ENCODE measurements at places on chromosomes 16 and 17. TPM values are rescaled to one million over a fixed set of nuclear protein-coding genes. Genes with fewer than 3 reads are reported as not detected.

DNA sequence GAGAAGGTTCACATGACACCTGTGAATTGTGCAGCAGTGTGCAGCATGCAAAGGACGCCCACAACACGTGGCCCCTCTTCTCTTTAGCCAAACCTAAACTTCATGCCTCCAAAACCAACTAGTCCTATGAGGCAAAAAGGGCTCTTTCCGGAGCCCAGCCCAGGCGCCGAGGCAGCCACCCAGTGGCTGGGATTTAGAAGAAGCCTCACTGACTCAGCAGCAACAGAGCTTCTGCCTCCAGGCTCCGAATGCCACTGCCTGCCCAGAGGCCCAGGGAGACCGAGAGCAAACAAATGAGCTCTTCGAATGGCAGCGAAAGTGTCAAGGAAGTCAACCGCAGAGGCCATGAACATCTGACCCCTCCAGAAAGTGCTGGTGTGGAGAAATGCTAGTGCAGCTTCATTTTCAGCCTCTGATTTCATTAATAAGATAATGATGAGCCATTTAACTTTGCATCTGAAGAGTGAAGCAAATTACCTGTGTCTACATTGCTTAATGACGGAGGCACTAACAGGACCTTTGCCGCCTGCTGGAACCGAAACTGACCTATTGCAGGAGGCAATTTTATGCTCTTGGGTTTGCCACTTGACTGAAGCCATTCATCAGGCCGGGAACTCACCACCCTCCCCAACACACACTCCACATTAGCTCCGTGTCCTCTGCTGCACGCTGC lies 157.7 kb upstream of the RPL38 start:
- DNase-seq = no peak

GRCh38 chr16:15847611-15848175 lies 9.1 kb downstream of the MYH11 start:
- no peak for DNase-seq

- DNase-seq = no peak
These were observed 365.7 kb upstream of the MAF start for GRCh38 chr16:79966226-79966625.

DNA sequence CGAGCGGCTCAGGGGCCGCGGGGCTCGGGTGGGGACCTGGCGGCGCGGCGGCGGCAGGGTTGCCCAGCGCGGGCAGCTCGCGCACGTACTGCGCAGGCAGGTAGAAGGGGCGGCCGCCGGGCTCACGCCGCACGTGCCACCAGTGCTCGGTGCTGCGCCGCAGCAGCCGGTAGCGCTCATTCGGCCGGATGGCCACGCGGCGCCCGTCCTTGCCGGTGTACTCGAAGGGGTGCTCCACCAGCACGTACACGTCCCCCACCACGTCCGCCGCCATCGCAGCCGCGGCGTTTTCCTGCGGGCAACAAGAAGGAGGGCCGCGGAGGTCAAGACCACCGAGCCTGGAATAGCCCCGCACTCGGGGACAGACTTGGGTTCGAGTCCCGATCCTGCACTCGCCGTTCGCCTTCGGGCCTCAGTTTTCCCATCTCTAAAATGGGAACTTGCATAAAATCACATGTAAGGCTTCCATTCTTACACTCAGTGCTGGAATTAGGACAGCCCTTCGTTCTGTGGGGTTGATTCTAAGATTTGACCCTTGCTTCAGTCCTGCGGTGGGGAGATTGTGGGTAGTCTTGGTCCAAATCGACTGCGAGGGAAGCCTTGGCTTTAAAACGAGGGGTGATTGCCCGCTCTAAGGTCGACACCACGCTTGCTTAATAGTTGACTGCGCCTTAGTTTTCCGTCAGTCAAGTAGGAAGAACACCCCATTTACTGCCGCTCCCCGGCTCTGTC lies 2.5 kb downstream of the ARHGAP27 start:
- DNase-seq = no peak

EVPLL gene
- total RNA-seq = not detected

- no peak for DNase-seq
These were observed 276.7 kb downstream of the PARN start for GRCh38 chr16:14353340-14353739.

TLCD2 gene
- 1.7 TPM for total RNA-seq

DNA sequence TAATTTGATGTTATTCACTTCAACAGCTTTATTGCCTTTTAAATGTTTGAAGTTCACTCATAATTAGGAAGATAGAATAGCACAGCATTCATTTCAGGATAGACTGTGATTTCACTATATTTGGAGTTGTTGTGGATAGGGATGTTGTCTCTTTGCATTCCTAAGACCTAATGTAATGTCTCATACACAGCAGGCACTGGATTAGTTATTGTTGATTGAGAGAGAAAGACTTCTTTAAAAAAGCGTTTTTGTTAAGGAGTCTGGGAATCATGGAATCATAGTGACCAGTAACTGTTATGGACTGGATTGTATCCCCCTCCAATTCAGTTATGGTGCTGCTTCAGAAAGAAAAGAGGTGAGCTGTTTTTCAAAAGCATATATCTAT lies 122.0 kb downstream of the USP22 start:
- DNase-seq = peak; percentile 64

DNA sequence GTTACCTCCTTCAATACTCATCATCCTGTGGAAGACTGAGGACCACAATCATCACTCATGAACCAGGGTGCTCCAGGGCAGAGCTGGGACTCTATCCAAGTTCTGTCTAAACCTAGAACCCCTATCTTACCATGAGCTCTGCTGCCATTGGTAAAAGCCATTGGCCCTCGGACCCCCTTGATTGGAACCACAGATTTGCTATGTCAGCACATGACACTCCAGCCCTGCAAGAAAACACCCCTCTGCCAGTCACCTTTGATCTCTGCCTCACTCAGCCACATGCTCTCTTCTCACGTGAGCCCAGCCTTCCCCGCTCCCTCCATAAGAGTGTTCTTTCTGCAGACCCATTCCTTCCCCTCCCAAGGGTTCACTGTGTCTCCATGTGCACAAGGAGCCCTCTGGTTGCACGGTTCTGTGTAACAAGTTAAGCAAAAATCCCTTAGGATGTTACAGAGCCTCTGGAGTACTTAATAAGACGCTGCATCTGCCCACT lies 468.8 kb upstream of the DYNLRB2 start:
- no peak for DNase-seq

DNA sequence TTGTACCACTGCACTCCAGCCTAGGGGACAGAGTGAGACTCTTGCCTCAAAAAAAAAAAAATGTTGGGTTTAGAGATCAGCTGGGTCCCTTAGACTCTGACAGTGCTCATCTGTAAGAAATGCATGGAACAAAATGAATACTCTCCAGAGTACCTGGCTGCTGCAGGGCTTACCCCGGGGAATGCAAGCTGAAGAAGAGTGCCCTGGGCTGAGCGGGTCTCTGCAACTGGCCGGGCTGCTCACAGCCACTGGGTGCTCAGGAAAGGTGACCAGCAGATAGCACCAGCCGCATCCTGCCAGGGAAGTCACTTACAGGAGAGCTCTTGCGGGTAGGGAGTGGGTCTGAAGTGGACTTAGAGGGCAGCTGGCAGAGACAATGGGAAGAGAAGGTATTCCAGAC lies 82.1 kb downstream of the GAS7 start:
- DNase-seq = no peak

DNA sequence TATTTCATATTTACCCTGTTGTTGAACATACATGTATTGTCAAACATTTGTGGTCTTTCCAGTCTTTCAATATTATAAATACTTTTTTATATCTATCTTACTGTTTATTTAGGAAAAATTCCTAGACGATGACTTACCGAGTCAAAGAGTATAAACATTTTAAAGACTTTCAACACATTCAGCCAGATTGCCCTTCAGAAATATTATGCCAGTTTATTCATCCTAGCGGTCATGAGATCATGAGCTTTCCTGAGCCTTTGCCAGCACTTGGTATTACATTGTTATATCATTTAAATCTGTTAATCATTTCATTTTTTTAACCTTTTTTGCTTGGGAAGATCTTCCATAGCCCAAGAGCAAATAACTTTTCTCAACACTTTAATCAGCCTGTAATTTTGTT lies 197.4 kb downstream of the SPECC1 start:
- DNase-seq = peak; percentile 47

- peak; percentile 59 for DNase-seq
These were observed 2.8 kb downstream of the HAGH start for GRCh38 chr16:1823821-1824220.

PABPN1L gene
- not detected for total RNA-seq

DNA sequence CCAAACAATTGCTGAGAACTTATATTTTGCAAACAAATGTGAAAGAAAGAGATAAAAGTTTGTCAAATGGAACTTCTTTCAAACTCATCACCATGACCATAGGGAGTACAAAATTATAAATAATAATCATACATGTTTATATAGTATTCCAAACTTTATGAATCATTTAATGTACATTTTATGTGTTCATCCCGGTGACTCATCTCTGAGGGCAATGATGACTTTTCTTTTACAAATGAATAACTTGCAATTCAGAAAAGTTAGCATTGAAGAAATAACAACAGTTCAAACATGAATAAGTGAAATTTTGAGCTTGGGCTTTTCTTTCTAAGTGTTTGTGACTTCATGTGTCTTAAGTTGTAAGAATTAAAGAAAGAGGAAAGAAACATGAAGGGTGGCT lies 66.3 kb upstream of the CDH8 start:
- DNase-seq = no peak

Measured in myocyte (in vitro differentiated cells).